NCI-H2029 (cell line): ENCODE measurements at places on chromosomes 4 and X.

GRCh38 chrX:108438110-108438623 is at the start of gene COL4A6:
Gene COL4A6, minus strand, starts transcription at chrX:108438422. Its CDS starts 226 bp downstream, at chrX:108438196.
- DNase-seq = no peak

DNA sequence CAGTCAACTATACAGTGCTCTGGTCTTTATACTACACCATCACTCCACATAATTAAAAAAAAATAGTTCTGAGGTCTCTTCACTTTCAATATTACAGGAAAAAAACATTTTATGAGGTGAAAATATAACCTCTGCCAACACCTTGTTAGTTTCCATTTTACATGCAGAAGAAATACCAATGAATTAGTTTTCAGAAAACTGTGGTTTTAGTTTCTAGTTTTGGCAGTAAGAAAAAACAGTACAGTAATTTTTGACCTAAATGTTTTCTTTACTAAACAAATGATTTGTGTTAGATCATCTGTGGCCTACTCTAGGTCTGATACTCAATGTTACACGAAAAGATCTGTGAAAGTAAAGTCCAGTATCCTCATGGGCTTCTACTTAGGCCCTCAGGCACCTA is 10.0 kb downstream of the SULT1E1 start:
- DNase-seq = no peak

GRCh38 chrX:139972113-139972512 is 6.8 kb upstream of the CXorf66 start:
- DNase-seq = no peak

GRCh38 chr4:127236889-127237288 is 395.9 kb upstream of the INTU start:
- no peak for DNase-seq

GRCh38 chr4:161650812-161651211 is 513.0 kb downstream of the FSTL5 start:
- DNase-seq = no peak

DNA sequence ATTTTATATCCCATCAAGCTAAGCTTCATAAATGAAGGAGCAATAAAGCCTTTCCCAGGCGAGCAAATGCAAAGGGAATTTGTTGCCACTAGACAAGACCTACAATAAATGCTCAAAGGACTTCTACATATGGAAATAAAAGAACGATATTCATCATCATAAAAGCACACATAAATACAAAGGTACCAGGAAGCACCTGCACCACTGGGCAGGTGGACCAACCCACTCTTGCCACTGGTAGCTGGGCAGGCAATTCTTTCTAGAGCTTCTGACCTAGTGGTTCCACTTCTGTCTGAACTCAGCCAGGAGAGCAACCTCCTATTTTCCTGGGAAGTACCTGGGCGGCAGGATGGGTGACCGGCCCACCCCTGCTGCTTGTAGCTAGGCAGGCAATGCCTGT is 237.2 kb upstream of the ITM2A start:
- DNase-seq = no peak

GRCh38 chr4:141962486-141962885 is 326.1 kb downstream of the IL15 start:
- DNase-seq = no peak

GRCh38 chr4:61860376-61860775 is 660.2 kb downstream of the ADGRL3 start:
- no peak for DNase-seq

GRCh38 chr4:186761393-186761792 is 37.7 kb upstream of the FAT1 start:
- DNase-seq = no peak

DNA sequence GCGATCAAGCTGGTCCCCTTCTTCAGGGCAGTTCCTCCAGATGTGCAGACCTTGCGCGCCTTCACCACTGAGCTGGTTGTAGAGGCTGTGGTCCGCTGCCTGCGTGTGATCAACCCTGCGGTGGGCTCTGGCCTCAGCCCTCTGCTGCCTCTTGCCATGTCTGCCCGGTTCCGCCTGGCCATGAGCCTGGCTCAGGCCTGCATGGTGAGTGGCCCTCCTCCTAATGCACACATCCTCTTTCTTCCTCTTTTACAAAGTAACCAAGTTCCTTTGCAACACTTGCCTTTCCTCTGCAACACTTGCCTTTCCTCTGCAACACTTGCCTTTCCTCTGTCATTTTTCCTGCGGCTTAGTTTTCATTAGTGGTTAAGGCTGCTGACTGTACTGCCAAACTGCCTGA is 1.8 kb downstream of the CCDC22 start:
- DNase-seq = no peak
